Cardiac muscle cell (in vitro differentiated cells and primary cell): ENCODE measurements at places on chromosomes 2 and 18. TPM values are rescaled to one million over a fixed set of nuclear protein-coding genes. Genes with fewer than 3 reads are reported as not detected.

The ALPP gene
- not detected in 2 replicates for total RNA-seq

The ITPRID2 gene
- total RNA-seq, result 30.3 and 66.5 TPM in 2 replicates

- DNase-seq, result peak; percentile 66
- H3K27me3 ChIP-seq, result no peaks in the 10 kb centered on the region
- peaks cover 42% of the 10 kb centered on the region for H3K36me3 ChIP-seq
- no peak overlapping the region for H3K27ac ChIP-seq
These were observed 52.0 kb upstream of the FAM171B start for GRCh38 chr2:186641807-186642321.

The ALS2 gene
- total RNA-seq, result 19.4 and 24.2 TPM in 2 replicates

DNA sequence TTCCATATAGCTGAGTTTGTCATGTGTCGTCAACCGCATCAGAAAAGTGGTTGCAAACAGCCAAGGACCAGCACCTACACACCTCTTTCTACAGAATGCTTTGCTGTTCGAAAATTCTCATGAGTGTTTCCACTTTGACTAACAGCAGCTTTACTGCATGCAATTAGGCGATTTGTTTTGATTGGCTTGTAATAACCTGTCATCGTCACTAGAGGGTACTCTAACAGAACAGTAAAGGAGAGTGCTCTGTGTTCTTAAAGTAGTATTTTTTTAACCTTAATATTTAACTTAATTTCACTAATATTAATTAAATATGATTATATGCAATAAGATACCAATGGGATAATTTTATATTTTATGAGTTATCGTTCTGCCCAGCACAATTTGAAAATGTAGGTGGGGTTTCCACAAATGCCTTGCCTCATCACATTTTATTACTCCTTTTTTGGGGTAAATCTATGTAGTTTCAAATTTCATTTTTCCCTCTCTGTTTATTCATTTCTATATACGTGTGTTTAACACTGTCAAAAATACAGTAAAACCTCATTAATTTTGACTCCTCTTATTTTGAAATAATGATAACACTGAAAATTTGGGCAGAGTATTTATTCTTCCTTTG is 502.2 kb downstream of the NRXN1 start:
- H3K27me3 ChIP-seq, result no peaks in the 10 kb centered on the region
- peak; percentile 62 for DNase-seq
- no peaks in the 10 kb centered on the region for H3K36me3 ChIP-seq
- H3K27ac ChIP-seq, result no peak overlapping the region
- no peak overlapping the region for H3K4me3 ChIP-seq

DNA sequence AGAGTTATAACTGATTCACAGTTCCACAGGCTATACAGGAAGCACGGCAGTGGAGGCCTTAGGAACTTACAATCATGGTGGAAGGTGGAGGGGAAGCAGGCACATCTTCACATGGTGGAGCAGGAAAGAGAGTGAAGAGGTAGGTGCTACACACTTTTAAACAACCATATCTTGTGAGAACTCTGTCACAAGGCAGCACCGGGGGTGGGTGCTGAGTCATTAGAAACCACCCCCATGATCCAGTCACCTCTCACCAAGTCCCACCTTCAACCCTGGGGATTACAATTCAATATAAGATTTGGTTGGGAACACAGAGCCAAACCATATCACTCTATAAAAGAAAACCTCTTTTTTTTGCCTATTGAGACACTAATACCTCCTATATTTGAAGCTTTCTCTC is 1108.5 kb upstream of the CDH2 start:
- no peak overlapping the region for H3K4me3 ChIP-seq
- DNase-seq, result no peak
- H3K27me3 ChIP-seq, result no peaks in the 10 kb centered on the region
- no peak overlapping the region for H3K27ac ChIP-seq
- no peaks in the 10 kb centered on the region for H3K36me3 ChIP-seq
- no peaks in the 10 kb centered on the region for H3K4me1 ChIP-seq

The OR6B2 gene
- total RNA-seq, result not detected in 2 replicates
